Cardiac septum (tissue), 1 donor: ENCODE measurements at places on chromosomes 2 and 18. TPM values are rescaled to one million over a fixed set of nuclear protein-coding genes. Genes with fewer than 3 reads are reported as not detected.

C18orf32 gene
- total RNA-seq: 65.2 TPM

STK39 gene
- 24.6 TPM for total RNA-seq

ELOA2 gene
- not detected for total RNA-seq

DNAJC5G gene
- total RNA-seq: 1.6 TPM

ACADL gene
- total RNA-seq: 6.2 TPM
